ENCODE measurements at places on chromosomes 5 and 9.

- H3K4me3 ChIP-seq: no peak overlapping the region
- DNase-seq: no peak
- H3K27ac ChIP-seq: no peak overlapping the region
- no peaks in the 10 kb centered on the region for H3K27me3 ChIP-seq
- H3K36me3 ChIP-seq: no peaks in the 10 kb centered on the region
- no peaks in the 10 kb centered on the region for H3K4me1 ChIP-seq
Measured at GRCh38 chr9:118059484-118060278, 355.5 kb downstream of the TLR4 start.

- H3K4me3 ChIP-seq: no peak overlapping the region
- peak overlapping the region; percentile 69 for H3K27ac ChIP-seq
Measured at GRCh38 chr5:149341876-149342275, 3.4 kb upstream of the GRPEL2 start.

GRCh38 chr9:72648324-72649126 lies 127.1 kb downstream of the TMC1 start:
- no peaks in the 10 kb centered on the region for H3K4me1 ChIP-seq
- H3K4me3 ChIP-seq: no peak overlapping the region
- no peak for DNase-seq
- H3K36me3 ChIP-seq: no peaks in the 10 kb centered on the region
- no peak overlapping the region for H3K27ac ChIP-seq

DNA sequence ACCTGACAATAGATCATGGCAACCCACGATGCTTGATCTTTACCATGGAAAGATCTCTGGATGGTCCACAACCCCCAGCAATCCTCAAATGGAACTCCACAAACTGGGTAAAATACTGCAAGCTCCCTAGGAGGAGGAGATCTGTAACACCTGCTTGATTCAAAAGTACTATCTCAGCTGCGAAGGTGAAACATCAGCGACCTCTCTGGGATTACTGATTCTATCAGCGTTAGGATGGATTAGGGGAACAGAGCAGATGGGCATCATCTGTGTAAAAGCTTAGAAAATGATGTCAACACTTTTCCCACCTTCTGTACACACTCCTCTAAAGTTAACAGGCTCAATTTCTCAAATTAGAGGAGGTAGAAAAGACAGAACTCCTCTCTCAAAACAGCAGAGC lies 31.5 kb upstream of the TRPC7 start:
- no peaks in the 10 kb centered on the region for H3K36me3 ChIP-seq
- peaks cover 2% of the 10 kb centered on the region for H3K4me1 ChIP-seq
- no peak for DNase-seq
- H3K4me3 ChIP-seq: no peak overlapping the region
- H3K27ac ChIP-seq: no peak overlapping the region

DNA sequence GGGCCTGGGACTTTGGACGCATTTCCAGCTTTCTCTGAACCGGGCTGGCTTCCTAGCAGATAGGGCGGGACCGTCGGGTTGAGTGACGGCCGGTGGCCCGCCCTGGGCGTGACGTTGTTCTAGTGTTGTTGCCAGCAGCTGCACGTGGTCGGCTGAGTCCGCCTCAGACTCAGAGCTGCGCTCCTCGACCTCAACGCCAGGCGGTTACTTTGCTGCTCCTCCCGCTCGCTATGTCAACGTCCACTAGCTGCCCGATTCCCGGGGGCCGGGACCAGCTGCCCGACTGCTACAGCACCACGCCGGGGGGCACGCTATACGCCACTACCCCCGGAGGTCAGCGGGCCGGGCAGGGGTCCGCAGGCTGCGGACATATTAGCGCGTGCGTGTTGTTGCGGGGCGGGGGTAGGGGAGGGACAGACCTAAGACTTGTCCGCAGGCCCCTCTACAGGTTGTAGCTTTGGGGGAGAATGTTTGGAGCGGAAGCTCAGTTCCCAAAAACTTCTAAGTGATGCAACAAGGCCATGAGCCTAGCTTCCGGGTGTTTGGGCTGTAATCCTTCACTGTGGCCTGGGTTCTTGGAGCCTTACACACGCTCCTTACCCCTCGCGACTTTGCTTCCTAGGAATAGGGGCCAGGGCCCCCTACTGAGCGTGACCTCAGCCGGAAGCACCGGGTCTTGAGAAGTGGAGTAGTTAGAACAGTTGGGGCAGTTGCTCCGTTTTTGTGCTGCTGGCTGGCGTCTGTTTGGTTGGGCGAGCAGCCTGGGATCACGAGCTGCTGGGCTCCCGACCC lies at the start of gene EIF4EBP3:
Gene EIF4EBP3, plus strand, starts transcription at position 155 of the 792 bp plus-strand sequence. Its CDS starts 76 bp downstream, at position 231.
- peaks cover 6% of the 10 kb centered on the region for H3K27me3 ChIP-seq
- peak within 1 kb of the TSS; percentile 66 for H3K27ac ChIP-seq
- H3K36me3 ChIP-seq: no peaks in the 10 kb centered on the region

DNA sequence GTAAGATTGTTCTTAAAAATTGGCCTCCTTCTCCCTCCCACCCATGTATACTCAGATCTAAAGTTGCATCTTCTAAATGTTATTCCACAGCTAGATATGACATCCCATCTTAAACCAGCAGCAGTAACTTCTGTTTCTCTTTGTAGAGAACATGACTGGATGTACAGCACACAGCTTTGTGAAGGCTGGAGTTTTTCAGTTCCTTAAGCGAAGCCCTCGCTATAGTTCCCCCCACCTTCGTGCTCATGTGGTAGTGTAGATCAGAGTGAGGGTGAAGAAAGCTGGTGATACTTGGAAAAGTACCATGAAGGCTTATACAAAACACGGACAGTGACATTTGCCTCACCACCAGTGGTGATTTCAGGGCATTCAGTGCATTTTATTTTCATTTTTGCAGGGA lies 137.5 kb downstream of the MAT2B start:
- H3K4me1 ChIP-seq: peaks cover 35% of the 10 kb centered on the region
- H3K4me3 ChIP-seq: no peak overlapping the region
- H3K27me3 ChIP-seq: peaks cover 9% of the 10 kb centered on the region
- peaks cover 17% of the 10 kb centered on the region for H3K36me3 ChIP-seq
- no peak for DNase-seq

Data from glutamatergic neuron (in vitro differentiated cells).